T-cell (primary cell): ENCODE measurements at places on chromosomes 16 and 17.

- DNase-seq: no peak
Observed at GRCh38 chr16:55530316-55530856, 21.5 kb downstream of the LPCAT2 start.

- DNase-seq: no peak
Observed at GRCh38 chr16:52786091-52786490, 239.1 kb upstream of the TOX3 start.

- peak; percentile 53 for DNase-seq
Observed at GRCh38 chr16:1706386-1707192, 594 bp downstream of the MAPK8IP3 start.

GRCh38 chr17:80960797-80961452 lies 30.7 kb upstream of the CHMP6 start:
- no peak for DNase-seq

GRCh38 chr17:69098625-69099024 lies 37.9 kb upstream of the ABCA9 start:
- no peak for DNase-seq

DNA sequence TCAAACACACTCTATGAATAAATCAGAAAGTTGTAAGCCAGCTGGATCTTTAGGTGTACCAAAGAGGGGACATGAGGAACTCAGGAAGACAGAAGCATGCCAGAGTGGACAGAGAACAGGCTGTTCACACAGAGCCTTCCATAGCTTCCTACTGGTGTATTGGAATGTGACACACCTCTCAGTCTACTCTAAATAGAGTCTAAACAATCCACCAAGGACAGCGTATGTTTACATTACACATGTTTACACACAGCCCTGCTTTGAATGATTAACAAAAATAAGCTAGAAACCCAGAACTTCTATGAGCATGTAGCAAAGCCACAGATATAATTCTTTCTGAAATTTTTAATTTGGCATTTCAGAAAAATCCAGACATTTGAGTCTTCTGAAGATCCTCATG lies 1279.0 kb upstream of the CDH8 start:
- DNase-seq: no peak

GRCh38 chr17:75565066-75565465 lies 22.5 kb upstream of the MYO15B start:
- DNase-seq: no peak

DNA sequence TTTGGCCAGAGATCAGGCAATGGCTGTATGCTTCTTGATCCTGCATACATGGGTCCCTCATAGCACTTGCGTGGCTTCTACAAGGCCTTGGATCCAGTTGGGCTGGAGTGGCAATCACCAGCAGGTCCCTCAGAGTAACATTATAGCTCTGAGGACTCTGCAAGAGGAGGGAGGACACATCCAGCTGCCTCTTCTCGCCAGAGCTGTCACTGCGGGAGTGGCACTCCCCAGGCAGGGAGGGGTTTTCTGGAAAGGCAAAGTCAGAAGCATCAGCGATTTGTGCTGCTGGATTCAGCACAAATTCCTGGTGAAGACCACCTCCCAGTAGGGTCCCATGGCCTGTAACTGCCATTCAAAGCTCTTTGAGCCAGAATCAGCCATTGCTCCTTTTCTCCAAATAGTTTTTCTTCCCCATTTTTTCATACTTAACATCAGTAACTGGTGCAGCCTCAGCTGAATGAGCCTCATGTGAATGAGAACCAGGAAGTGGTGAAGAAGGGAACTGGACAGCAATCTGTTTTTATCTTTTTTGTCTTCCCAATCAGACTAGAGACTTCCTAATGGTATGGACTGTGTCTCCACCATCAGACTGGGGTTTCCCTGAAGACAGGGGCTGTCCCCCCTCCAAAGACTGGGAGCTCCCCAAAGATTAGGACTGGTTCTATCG lies 40.6 kb upstream of the HOXB13 start:
- no peak for DNase-seq

DNA sequence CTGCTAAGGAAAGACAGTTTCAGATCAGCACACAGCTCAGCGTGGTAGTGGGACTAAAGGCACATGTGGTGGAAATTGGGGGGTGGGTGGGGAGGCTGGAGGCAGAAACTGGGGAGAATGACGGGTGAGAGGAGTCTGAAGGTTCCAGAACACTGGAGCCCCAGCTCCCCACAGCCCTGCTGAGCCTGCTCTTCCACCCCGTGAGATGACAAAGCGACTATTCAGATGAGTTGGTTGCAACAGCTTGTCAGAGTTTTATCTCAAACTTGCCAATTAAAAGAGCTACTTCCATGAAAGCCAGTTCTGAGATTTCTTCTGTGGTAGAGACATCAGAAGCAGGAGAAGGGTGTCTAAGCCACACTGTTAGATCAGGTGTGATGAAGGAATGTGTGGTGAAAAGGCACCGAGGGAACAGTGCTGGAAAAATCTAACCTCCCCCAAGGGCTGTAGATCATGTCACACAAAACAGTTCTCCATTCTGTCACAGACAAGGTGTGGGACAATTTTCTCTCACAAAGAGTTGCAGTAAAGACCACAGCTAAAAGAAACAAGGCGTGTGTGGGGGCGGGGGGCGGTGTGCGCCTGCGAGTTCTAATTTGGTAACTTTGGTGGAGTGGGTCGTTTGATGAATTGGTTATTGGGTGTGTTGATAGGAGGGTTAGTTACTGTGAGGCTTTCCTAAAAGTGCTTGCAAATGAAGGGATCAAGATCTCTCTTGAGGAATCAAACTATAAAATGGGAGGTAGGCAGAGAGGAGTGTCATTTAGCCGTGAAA lies 39.0 kb downstream of the CCDC182 start:
- DNase-seq: no peak

DNA sequence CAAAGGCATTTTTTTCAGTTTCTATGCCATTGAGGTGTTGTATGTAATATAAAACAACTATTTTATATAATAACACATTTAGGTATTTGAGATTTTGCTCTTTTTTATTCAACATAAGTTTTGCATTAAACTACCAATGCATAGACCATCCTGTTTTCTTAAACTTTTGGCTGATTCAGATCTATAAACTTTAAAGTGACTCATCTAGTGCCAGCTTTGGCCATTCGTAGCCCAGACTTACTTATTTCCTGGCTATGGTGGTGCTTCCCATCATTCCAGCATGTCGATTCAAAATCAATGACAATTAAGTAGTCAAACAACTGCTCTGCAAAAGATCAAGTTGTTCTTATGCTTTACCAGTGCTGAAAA lies 3.1 kb downstream of the ERI2 start:
- no peak for DNase-seq

GRCh38 chr16:76023835-76024234 lies 253.4 kb upstream of the CNTNAP4 start:
- no peak for DNase-seq

DNA sequence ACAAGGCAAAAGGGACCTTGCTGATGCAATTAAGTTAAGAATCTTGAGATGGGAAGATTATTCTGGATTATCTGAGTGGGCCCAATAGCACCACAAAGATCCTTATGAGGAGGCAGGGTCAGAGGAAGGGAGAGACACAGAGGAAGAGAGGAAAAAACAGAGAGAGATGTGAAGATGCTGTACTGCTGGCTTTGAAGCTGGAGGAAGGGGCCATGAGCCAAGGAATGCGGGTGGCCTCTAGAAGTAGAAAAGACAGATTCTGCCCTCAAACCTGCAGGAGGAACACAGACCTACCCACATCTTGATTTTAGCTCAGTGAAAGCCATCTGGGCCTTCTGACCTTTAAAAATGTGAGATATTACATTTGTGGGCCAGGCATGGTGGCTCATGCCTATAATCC lies 8.1 kb upstream of the CPSF4L start:
- no peak for DNase-seq

DNA sequence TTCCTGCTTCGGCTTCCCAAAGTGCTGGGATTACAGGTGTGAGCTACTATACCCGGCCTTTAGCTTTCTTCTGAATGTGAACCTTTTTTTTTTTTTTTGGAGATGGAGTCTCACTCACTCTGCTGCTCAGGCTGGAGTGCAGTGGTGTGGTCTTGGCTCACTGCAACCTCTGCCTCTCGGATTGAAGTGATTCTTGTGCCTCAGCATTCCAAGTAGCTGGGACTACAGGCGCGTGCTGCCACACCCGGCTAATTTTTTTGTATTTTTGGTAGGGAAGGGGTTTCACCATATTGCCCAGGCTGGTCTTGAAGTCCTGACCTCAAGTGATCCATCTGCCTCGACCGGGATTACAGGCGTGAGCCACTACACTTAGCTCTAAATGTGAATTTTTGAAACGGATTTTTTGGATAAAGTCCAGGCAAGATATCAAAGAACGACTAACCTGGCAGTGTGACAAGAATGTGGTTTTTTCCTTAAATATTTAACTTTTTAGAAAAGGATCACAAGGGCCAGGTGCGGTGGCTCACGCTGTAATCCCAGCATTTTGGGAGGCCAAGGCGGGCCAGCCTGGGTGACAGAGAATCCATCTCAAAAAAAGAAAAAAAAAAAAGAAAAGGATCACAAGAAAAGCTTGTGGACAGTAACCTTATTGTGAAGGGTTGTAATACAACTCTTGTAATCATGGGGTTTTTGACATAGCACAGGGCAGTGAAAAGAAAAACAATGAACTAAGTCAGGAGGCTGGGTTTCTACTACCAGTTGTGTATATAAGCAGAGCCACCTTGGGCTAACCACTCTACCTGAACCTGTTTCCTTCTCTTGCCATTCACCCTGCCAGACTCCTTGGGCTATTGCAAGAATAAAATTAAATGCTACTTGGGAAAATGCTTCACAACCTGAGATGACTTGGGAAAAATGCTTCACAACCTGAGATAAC lies 6.2 kb downstream of the BRCA1 start:
- no peak for DNase-seq

DNA sequence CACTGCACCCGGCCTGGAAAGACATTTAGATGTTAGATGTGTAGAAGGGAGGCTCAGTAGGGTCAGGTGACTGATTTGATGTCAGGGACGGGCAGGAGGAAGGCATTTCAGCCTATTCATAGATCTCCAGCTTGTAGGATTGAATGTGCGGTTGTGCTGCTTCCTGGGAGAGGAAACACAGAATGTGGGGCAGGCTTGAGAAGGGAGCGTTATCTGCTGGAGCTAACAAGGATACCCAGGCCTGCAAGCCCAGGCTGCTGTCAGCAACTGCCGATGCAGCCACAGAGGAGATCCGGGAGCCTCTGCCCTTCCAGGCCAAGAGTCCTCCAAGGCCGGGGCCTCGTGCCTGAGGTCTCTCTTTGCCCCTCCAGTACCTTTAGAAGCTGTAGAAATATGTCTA lies 205.6 kb downstream of the SPECC1 start:
- no peak for DNase-seq

GRCh38 chr16:88865742-88866141 lies 718 bp downstream of the PABPN1L start:
- no peak for DNase-seq

GRCh38 chr17:34398990-34399389 lies 36.0 kb upstream of the CCL1 start:
- no peak for DNase-seq

DNA sequence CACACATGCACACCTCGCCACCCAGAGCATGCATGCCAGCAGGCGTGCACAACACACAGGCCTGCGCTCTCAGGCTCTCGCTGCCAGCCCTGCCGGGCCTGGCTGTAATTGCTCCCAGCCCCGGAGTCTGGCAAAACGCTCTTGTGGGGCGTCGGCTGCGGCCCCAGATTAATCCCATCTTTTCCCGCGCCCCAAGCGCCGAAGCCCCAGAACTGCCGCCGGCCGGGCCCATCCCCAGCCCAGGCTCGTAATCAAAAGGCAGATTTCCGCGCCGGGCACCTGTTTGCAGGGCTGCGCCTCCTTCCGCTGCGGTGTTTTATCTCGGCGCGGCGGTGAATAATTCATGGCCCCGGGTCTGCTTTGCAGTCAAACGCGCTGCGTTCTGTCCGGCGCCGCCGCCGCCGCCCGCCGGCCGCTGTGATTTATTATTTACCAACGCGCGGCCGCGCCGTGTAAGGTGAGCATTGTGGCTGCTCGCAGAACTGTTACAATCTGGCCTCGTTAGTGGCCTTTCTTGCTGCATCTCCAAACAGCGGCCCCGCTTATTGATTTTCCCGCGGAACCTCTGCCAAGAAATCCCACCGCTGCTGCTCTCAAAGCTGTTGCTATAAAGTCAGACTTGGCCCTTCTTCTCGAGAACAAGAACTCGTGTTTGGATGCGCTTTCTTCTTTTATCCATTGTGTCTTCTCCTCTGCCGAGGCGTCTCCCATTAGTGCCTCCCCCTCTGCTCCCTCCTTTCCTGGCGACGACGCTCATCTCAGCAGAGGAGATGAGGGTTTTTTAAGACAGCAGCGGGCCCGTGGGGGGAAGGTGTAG lies 126.1 kb downstream of the IRX5 start:
- DNase-seq: no peak

GRCh38 chr16:57377080-57377841 lies 5.0 kb downstream of the CX3CL1 start:
- DNase-seq: no peak

DNA sequence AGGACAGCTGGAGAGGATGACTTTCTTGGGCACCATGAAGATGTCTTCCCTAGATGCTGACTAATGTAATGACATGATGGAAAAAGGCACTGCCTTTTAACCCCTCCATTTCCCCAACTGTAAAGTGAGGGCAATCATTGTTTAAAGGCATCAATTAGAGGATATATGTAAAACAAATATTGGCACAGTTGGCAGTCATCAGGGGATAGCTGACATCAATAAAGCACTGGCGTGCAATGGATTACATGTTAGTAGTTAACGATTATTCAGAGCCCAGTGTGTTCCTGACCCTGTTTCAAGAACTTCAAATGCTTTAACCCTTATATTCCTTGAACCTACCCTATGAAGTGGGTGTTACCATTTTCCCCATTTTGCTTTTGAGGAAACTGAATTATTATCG lies 100.7 kb downstream of the TMEM114 start:
- DNase-seq: no peak

DNA sequence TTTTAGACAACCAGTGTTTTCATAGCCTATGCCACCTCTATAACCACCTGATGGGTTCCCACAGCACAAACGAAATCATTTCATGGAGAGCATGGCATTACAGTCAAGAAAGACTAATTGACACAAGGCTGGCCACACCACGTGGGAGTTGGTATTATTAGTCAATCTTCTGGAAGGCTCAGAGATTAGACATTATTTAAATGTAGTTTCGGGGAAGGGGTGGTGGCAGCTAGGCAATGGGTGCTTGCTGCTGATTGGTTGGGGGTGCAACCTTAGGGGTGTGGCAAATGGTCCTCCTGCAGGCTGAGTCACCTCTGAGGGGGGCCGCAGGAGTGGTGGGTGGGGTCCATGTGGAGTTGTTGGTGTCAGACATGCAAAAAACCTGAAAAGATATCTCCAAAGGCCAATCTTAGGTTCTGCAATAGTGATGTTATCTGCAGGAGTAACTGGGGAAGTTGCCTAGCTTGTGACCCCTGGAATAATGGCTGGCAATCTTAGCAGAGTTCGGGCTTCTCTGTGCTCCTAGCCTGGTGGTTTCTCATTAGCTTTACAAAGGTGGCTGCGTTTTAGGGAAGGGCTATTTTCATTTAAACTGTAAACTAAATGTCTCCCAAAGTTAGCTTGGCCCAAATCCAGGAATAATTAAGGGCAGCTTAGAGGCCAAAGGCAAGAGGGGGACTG lies 4.6 kb downstream of the TEN1 start:
- DNase-seq: no peak

GRCh38 chr17:75720656-75721462 lies at the start of gene ITGB4:
Gene ITGB4 (plus strand): TSS chr17:75721459. CDS start chr17:75724704, 3,245 bp downstream.
- DNase-seq: peak; percentile 70

GRCh38 chr16:72552654-72553053 lies 380.7 kb upstream of the PMFBP1 start:
- no peak for DNase-seq
